ENCODE measurements at places on chromosomes 2 and 18.

DNA sequence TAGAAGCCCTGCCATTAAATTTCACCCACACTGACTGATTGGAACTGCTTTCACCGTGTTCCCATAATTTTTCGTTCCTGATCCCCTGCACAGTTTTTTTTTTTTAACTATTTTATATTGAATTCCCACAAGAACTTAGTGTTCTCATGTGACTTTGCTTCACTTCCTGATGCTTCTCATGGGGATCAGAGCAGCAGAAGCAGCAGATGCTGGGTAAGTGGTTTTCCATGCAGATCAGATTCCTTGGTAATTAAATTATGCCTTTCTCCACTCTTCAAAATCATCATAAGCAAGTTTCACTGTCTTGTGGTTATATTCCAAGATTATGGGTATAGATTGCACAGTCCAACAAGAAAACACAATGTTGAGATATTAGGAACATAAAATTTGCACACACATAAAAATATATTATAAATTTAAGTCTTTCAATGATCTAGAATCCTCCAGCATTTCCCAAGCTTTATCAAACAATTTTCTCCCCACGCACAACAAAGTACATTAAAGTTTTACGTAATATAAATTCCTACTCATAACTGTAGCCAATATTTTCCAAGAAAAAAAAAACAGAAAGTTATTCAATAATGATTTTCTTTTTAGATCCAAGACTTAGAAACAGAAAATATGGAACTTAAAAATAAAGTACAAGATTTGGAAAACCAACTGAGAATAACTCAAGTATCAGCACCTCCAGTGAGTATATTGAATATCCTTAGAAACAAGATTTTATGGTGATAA lies 277.9 kb downstream of the GULP1 start:
- DNase-seq: no peak

GRCh38 chr18:74610051-74610615 lies 12.5 kb downstream of the ZNF407 start:
- DNase-seq: no peak

- no peak for DNase-seq
Observed at GRCh38 chr2:121272596-121272995, 12.4 kb downstream of the TFCP2L1 start.

DNA sequence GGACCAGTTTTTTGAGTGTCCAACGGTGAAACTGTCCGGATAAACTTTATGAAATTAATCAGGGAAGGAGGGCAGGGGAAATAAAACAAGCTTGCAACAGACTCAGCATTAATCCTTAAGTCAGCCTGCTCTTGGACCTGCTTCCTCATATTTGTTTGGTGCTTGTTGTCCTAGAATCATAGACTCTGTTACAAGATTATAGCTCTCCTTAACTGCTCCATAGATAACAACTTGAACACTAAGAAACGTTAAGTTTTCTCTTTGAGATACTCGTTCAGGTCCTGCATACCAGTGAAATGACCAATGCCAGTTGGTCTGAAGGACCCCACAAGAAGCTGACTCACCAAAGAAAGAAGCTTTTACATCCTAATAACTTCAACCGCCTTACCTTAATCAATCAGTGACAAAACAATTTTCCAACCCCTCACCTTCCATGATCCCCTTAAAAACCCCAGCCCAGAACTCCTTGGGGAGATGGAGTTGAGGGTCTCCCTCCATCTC lies 493.2 kb downstream of the PID1 start:
- DNase-seq: no peak

- no peak for DNase-seq
Observed at GRCh38 chr2:236639461-236640235, 70.0 kb downstream of the ACKR3 start.

- no peak for DNase-seq
Observed at GRCh38 chr2:236008006-236008405, 160.2 kb downstream of the GBX2 start.

DNA sequence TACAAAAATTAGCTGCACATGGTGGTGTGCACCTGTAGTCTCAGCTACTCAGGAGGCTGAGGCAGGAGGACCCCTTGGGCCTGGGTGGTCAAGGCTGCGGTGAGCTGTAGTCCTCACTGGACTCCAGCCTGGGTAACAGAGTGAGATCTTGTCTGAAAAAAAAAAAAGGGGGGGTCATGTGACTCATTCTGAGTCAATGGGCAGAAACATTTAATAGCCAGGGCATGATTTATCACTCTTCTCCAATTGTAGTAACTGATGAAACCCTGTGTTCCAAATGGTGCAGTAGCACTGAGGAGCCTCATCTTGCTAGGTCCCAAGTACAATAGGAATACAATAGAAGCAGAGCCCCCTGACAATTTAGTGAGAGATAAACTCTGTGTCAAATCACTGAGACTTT lies 78.9 kb upstream of the CCDC68 start:
- no peak for DNase-seq

DNA sequence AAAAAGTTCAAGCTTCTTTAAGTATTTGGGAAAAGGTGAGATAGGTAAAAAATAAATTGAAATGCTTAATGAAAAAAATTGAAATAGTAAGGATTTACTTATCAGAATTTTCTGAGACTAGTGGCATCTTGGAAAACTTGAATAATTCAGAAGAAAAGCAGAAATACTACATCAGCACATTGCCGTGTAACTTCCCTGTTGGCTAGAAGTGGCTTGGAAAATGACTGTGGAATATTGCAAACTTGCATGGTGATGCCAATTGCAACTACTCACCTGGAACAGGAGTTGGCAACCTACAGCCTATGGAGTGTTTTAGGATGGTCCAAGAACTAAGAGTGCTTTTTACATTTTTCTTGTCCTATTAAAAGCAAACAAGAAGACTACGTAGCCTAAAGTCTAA lies 603.5 kb upstream of the VRK2 start:
- no peak for DNase-seq

- no peak for DNase-seq
Observed at GRCh38 chr2:60634438-60634837, 81.0 kb upstream of the BCL11A start.

DNA sequence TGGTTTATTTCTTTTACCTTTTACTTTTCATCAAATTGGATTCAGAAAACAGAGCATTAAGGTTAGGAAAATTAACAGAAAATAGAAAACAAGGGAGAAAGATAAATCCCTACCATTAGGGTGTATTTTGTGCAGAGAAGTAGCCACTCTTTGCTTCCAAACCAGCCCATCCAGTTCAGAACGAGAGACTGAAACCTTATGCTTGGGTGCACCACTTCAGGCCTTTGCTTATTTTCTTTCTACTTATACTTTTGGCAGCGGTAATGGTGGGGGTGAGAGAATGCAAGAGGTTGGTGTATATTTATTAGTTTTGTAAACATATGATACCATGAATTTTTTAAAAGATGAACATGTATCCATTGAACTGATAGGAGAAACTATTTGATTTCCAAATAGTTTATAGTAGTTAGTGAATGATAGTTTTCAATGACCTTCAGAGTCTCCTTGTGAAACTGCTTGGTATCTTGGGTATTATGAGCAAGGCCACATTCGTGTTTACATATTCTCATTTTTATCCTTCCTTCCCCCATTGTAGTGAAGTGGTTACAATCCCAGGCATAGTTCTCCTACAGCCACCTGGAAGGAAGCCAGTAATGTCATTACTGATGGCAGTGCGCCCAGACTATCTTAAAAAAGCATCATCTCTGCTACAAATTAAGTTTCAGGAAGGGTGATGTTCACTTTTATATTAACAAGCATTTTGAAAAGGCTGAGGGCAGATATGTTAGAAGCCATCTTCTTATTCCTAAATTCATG lies 60.8 kb downstream of the MFSD6 start:
- no peak for DNase-seq

DNA sequence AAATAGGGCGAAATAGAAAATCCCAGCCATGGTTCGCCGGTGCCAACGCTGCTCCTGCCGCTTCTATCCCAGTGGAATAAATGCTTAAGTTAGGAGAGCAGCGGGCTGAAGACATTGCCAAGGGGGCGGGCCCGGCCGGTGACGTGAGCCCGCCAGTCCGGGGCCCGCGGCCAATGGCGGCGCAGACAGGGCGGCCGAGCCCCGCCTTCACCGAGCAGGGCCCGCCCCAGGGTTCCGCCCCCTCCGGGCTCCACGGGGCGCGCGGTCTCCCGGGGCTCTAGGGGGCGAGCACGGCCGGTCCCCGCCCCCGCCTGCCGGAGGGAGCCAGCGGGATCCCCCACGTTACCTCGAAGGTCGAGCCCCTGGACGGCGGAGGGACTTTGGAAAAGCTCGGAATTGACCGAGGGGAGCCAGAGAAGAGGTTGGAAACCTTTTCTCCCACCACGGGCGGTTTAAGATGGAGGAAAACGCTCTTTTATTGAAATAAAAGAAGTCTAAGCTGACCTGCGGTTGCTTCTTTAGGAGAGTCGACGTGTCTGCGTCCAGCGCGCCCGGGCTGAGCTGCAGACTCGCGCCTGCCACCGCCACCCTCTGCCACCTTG lies at the start of gene EPHA4:
Gene EPHA4 (minus strand): TSS at position 86 of the 602 bp plus-strand sequence. CDS start 56 bp downstream, at position 30.
- peak; percentile 85 for DNase-seq

- DNase-seq: no peak
Observed at GRCh38 chr18:621291-622043, 24.7 kb downstream of the CLUL1 start.

GRCh38 chr18:72555101-72555500 lies 11.0 kb upstream of the CBLN2 start:
- DNase-seq: no peak

DNA sequence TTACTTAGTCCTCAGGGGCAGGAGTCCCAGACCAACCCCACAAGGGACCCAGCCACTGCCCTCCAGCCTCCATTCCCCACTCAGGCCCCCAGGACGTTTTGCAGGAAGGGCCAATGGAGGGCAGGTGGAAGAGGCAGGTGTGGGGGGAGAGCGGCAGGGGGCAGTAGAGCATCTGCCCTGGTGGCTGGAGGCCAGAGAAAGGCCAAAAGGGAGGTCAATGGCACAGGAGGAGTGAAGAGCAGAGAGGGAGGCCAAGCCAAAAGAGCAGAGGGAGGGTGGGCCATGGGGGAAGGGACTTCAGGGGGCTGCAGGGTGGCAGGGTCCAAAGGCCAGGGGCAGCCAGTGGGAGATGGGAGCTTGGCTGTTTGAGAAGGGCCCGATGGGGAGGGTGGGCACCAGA lies 17.3 kb upstream of the GPR55 start:
- DNase-seq: no peak

DNA sequence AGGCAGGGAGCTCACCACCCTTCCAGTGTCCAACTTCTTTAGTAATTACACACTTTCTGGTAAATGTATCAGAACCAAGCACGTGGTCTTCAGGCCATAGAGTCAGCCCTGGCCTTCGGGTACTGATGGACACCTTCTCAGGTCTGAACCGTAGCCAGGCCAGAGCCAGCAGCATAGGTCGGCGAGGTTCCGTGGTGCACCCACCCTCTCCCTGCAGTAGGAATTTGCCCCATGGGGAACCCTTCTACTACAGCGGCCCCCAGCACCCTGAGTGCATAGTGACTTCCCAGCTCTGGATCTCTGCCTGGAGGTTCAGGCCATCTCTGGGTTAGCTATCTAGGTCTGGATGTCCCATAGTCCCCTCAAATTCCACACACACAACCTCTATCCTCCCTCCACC lies 61.6 kb downstream of the EDAR start:
- no peak for DNase-seq

GRCh38 chr2:220572385-220572784 lies 945.0 kb downstream of the SLC4A3 start:
- no peak for DNase-seq

GRCh38 chr18:57149531-57149930 lies 2.6 kb downstream of the BOD1L2 start:
- DNase-seq: no peak

DNA sequence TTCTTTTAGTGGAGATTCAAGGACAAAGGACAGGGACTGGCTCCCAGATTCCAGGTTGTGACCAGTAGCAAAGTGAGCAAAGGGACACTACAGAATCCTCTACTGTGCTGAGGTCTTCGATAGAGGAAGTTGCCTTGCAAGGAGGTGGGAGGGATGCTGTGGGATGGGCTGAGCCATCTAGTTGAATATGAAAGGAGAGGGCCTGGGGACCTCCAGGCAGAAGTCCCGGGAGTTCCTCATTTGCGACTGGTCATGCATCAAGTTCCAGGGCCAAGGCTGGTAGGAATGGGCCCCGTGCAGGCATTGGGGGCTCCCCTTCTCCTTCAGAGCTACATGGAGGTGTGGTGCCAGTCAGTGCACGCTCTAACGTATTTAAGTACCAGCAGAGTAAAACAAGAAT lies 12.6 kb upstream of the PROM2 start:
- DNase-seq: peak; percentile 15

- no peak for DNase-seq
Observed at GRCh38 chr2:172554352-172555271, 1.3 kb upstream of the PDK1 start.

DNA sequence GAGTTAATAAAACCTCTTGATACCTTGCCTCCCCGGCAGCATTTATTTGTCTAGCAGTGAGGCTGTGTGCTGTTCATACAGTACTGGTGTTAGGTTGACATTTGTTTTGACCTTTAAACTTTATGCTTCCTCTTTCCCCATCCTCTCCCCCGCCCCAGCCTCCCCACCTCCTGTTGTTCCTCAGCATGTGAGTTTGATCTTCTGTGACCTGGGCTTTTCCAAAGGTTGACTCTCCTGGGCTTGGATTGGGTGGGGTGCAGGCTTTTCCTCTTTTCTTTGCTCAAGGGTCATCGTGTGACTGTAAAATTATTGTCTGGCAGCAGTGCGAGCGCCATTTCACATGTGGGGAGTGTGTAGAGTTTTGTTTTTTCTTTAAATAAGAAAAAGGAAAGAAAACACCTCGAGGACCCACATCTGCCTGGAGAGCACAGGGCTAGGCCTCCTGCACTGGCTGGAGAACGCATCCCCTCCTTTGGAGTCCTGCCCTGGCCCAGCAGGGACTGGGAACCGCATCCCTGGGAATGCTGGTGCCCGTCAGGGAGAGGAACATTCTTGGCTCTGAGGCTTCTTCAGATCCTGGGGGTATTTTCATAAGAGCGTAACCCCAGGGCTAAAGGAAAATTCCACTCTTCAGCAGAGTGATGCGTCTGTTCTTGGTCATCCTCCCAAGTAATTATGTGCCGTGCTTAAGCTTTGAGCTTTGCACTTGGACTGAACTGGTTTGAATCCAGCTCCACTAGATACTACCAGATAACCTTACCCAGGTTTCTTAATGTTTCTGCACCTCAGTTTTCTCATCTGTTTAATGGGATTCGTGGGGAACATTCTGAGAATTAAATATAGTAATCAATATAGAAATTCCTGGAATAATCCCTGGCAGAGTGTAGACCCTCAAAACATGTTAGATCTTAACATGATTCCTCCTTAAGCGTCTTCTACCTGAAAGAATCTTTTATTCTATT lies 91.5 kb downstream of the SETBP1 start:
- no peak for DNase-seq

- DNase-seq: no peak
Observed at GRCh38 chr2:189083106-189083505, 96.5 kb downstream of the COL5A2 start.

GRCh38 chr2:46537046-46537445 lies 57.7 kb downstream of the TMEM247 start:
- DNase-seq: no peak
